ENCODE measurements at places on chromosomes 2 and 18.

GRCh38 chr2:118049816-118050140, 35.9 kb upstream of the CCDC93 start:
- no peak for DNase-seq

GRCh38 chr2:181367906-181368435, 89.2 kb upstream of the ITGA4 start:
- no peak for DNase-seq

- no peak for DNase-seq
Observed at GRCh38 chr18:10329101-10329500, 125.3 kb upstream of the APCDD1 start.

DNA sequence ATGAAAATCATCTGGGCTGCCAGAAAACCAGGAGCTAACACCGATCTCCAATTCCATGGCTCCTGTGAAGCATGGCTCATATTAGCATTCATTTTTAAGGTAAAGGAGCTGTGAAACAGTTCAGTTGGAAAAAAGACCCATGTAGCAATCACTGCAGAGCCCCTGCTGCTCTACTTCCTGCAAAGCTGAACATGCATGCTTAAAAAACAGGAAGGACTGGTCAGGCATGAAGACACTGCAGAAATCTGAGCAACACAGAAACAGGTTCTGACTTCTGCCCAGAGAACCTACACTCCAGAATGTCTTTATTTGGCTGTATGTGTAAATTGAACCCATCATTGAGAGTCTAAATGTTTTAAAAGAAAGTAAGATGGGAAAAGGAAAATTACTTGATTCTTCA, 950.6 kb downstream of the DCDC2C start:
- DNase-seq = no peak

GRCh38 chr18:75377926-75378325, 49.6 kb downstream of the SMIM21 start:
- DNase-seq = no peak

DNA sequence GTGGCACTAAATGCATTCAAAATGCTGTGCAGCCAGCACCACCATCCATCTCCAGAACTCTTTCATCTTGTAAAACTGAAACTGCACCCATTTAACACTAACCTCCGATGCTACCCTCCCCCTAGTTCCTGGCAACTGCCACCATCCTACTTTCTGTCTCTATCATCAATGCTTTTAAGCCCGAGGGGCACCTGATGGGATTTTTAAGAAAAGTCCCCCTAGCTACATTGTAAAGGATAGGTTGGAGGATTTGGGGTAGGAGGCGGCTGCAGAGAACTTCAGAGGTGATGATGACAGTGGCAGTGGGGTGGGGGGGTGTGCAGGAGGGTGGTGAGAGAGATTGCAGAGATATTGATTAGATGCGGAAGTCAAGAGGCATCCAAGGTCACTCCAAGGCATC, 10.8 kb upstream of the YWHAQ start:
- DNase-seq = no peak

DNA sequence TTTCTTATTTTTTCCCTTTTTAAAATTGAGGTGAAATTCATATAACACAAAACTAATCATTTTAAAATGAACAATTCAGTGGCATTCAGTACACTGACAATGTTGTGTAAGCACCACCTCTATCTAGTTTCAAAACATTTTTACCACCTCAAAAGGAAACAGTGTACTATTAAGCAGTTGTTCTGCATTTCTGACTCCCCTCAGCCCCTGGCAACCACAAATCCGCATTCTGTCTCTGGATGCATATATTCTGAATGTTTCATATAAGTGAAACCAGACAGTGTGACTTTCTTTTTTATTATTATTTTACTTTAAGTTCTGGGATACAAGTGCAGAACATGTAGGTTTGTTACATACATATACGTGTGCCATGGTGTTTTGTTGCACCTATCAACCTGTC, 19.2 kb upstream of the TANK start:
- no peak for DNase-seq

- no peak for DNase-seq
Observed at GRCh38 chr2:150863691-150864090, 376.2 kb upstream of the RND3 start.

DNA sequence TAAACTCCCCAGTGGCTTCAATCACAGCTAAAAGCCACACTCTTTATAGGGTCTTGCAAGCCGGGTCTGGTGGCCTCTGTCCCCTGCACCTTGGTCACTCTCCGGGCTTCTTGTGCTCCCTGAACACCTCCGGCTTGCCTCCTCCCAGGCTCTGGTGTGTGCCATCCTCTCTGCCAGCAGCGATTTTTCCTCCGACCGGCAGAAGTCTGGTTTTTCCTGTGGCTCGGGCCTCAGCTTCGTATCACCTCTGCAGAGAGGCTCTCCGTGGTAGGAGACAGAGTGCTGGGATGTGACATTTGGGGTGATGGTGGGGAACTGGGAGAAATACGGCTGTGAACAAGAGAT, 58.8 kb upstream of the HPCAL1 start:
- no peak for DNase-seq

DNA sequence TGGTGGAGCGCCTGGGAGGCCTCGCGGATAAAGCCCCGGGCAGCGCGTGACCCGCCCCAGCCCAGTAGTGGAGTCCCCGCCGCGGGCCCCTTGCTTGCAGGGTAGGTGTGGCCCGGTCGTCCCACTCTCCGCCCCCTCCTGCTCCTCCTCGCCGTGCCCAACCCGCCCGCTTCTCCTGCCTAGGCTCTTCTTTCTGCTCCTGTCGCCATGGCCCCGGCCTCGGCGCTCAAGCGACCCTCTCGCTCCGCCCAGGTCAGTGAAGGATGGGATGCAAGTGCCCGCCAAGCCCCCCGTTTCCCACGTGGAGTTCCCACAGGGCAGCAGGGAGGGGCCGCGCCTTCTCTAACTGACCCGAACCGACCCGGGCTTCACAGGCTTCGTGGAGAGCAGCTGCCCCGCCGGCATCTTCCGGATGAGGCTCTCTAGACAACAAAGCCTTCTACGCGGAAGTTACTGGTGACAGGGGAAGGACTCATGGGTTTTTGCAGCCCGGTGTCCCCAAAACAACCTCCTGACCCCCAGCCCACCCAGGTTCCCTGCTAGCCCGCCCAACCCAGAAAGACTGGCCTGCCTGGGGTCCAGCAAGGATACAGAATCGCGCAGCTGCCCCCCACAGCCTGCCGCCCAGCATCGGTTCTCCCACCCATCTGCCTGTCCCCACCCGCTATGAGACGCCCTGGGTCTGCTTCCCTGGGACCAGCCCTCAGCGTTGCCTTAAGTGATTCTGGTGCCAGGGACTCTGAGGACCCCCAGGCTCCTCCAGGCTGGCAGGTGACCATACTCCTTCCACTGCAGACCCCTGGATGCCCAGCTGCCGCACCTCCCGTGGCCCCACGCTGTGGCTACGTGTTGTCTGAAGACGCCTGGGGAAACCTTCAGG, 32.8 kb downstream of the TTC32 start:
- no peak for DNase-seq

DNA sequence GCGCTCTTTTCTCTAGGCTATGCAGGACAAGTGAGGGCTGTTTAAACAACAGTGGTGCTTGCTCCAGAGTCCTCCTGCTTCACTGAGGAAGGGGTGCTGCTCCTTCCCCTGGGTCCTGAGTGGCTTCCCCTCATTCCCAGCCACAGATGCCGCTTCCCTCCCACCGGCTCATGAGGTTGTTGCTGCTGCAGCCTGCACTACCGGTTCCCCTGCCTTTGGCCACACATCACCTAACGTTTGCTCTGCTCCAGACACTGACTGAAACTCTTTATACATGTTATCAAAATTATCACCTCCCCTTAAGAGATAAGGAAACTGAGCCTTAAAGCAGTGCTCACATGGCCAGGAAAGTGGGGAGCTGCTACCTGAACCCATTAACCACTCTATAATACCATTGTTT, 130.8 kb upstream of the LGALSL start:
- DNase-seq = no peak

DNA sequence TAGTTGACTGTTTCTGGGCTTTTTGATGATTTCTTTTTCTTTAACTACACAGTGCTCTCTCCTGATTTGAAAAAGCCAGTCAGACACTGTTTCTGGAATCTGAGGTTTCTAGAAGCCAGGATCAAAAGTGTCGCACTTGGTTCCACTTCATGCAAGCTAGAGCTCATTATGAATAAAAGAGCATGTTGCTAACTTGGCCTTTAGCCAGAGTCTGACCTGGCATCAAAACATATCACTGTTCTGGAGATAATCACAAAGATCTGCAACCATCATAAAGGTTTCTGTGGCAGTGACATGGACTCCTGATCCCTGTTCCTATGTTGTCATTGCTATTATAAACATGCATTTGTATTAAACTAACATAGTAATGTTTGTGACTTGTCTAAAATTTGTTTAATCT, 76.1 kb upstream of the MAPRE2 start:
- no peak for DNase-seq

- no peak for DNase-seq
Observed at GRCh38 chr18:8987241-8987640, 115.3 kb upstream of the NDUFV2 start.

DNA sequence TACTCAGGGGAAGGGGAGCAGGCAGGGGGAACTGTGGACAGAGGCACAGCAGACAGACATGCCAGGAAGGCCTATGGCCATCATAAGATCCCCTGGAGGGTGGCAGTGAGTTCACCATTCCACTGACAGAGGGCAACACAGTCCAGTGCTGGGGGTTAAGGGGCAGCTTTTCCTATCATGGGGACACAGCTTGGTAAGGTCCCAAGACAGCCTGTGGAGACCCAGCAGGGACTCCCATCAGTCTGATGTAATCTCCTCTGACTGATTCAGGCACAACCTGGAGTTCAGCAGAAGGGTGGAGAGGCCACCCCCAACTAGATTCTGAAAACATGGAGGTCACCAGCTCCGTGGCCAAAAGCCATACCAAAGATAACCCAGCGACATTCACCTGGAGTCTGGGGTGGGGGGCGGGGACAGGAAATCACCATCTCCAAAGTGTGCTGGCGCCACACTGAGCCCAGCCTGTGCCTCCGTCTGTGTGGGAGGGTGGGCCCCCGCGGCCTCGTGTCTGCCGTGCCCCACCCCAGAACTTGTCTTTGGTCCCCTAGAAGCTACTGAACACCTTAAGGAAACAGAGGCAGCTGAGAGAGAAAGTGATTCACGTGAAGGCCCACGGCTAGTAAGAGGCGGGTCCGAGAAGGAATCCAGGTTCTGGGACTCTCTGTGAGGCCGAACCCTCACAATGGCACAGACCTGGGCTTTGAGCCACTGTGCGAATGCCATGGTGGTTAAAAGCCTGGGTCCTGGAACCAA, 28.6 kb downstream of the DNMT3A start:
- DNase-seq = no peak
